Inflammatory macrophage treated with lipopolysaccharide for 1 hour (primary cell): ENCODE measurements at places on chromosomes 4 and X.

DNA sequence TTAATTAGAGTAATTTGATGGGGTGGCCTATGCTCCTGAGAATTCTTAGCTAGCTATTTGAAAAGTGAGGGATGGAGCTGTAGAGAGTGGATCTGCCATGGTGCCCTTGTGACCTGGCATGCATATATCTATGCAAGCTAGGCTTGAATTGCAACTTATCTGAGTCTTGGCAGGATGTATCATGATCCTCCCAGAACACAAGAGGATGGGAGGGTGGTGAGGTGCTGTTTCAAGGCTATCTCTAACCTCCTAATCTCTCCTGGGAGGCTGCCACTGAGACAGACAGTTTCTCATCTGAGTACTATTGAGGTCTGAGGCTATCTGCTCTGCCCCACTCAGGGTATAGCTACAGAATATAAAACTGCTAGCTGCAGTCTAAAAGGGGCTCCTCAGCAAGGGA is 56.6 kb downstream of the BRCC3 start:
- no peak for DNase-seq

GRCh38 chr4:13940921-13941320 is 313.4 kb upstream of the BOD1L1 start:
- DNase-seq = no peak

DNA sequence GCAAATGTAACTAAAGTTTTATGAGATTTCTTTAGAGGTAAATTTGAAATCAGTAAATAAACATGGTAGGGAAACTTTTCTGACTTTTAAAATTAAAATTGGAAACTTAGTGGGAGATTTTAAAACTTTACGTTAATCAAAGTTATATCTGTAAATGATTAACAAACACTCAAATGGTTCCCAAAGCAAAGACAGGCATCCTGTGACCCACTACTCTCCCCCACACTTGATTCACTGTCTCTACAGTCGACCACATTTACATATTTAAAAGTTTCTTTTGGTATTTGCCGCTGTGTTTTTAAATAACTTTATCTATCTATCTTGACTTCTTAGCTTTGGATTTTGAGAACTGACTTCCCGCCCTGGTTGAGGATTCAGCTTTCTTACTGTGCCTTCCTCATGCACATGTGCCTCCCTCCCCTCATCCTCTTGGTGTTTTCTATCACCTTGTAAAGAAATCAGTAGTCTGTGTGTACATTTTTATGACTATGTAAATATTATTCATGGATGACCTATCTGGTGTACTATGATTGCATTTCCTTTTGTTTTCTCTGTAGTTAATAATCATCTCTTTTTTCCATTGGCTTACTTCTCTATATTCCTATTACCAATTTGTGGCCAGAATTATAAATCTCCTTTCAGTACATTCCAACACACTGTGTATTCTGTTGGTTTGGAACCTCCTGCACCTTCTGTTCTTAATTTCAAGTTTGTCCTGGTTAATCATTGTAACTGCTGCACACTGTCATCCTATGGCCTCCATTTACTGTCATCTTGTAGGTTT is 72.6 kb downstream of the WWC2 start:
- DNase-seq = no peak

GRCh38 chrX:49829016-49829415 is at the start of gene PAGE4:
PAGE4 (plus strand) TSS chrX:49829303; CDS start chrX:49830429, 1,126 bp downstream.
- DNase-seq = no peak

GRCh38 chr4:91304292-91304691 is 999.5 kb upstream of the GRID2 start:
- no peak for DNase-seq

DNA sequence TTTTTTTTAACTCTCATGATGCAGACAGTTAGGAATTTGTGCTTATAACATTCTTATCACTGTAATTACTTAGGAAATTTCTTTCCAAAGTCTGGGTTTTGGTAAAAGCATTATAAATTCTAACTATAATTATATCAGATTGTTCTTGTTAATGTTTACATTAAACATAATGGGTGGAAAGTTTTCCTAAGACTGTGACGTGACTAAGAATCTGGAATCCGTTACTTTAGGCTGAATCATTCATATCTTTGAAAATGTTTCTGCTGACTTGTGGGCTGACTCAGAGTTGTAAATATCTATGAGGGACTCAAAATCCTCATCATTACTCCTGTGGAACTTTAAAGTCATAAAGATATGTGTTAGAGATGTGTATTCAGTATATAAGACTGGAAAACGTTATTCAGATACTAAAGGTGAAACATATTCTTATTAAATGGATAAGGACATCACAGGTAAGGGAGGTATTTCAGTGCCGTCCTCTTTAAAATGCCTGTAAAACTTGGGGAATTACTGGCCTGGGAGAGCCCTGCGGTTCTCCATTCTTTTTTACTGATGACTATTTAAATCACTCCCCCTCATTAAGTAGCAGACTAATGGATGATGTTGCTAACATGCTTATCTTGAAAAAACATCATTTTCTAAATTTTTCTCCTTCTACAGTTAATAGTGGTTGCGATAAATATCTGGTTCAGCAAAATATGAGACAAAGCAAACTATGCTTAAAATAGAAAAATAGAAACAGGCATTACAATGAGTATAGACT is 159.0 kb downstream of the DCLK2 start:
- no peak for DNase-seq

DNA sequence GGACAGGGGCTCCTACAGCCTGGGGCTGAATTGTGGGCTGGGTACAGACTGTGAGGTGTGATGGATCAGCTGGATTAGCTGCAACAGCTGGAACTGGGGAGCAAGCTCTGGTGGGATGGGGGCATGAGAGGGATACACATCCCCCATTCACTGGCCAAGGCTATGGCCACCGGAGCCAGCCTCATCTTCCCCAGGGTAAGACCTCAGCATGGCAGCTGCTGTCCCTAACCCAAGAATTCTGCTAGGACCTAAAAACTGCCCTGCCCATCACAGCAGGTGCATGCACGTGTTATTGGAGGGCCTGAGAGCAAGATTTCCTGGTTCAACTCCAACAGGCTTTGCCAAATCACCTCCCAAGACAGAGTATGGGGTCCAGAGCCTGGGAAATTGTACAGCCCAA is 258.6 kb upstream of the AGTR2 start:
- DNase-seq = no peak

- no peak for DNase-seq
Observed at GRCh38 chrX:123340696-123341095, 156.6 kb downstream of the GRIA3 start.

- DNase-seq = peak; percentile 36
Observed at GRCh38 chr4:140427106-140427918, at the start of gene CLGN. CLGN (minus strand) TSS chr4:140427648; CDS start chr4:140413078, 14,570 bp downstream.

DNA sequence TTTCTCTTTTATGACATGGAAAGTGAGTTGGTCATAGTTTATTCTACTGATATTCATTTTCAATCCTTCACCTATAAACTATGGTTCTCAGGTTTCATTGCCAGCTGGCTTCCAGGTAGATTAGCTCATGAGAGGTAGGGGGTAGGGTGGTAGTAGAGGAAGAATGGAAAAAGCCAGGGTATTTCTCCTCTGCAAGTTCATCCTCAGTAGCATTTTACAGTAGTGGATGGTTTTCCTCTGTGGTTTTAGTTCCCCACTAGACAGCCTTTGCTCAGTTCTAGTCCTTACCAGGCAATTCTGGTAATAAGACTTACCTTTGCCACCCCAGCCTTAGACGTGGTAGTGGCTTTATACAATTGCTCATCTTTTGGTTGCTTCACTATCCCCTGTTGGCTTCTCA is 8.9 kb upstream of the NAA11 start:
- DNase-seq = no peak

DNA sequence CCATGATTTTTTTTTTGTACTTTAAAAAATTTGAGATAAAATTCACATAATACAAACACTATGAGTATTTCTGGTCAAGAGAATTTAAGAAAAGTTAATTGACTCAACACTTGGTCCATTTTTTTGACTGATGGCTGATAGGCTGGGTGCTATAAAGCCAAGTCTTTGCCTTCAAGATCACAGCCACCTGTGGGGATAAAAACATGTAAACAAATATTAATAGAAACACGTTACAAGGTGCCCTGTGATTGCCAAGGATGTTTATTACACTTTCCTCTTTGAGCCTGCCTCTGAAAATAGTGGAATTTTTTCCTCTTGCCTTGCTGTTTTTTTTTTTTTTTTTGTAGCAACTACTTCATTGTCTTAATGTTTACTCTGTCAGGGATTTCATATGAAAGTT is 63.3 kb downstream of the FHIP1A start:
- no peak for DNase-seq

GRCh38 chr4:145565328-145565727 is 53.9 kb upstream of the MMAA start:
- DNase-seq = no peak

- no peak for DNase-seq
Observed at GRCh38 chr4:67531379-67531962, 13.8 kb downstream of the CENPC start.

- DNase-seq = no peak
Observed at GRCh38 chr4:183728223-183729068, 69.4 kb downstream of the TRAPPC11 start.

DNA sequence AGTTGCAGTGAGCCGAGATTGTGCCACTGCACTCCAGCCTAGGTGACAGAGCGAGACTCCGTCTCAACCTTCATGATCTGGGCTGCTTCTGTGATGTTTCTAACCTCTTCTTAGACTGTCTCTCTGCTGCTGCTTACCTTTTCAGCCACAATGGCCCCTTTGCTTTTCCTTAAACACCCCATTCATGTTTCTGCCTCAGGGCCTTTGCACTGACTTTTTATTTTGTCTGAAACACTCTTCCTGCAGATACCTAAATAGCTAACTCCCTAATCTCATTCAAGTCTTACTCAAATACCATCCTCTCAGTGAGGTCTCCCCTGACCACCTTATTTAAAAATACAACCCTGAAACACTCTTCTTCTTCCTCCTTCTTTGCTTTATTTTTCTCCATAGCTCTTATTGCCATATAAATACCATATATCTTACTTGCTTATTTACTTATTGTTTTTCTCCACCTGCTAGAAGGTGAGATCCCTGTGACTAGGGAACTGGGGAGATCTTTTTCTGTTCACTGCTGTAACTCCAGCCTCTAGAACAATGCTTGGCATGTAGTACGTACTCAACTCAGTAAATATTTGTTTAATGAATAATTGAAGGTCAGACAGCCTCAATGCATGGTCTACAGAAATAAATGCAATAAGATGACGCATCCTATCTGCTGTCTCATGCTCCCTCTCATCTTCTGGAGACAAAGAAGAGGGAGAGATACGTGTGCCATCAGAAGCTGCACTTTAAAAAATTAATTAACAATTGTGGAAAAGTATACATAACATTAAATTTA is 43.8 kb upstream of the SETD7 start:
- no peak for DNase-seq

DNA sequence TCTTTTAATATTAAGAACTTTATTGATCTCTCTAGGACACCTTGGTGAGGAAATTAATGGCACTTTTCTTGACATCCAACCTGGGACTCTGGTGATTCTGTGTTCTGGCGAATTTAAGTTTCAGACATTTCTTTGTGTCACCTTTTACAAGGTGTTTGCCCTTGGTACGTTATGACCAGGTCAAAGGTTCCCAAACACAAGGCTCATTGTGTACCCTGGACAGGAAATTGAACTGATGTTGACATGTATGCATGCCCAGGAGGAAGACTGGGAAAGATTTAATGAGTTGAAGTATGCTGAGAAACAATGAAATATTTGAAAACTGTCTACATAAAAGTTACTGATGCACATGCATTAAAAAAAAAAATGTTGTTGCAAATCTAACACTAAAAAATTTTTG is 22.1 kb downstream of the NIPAL1 start:
- no peak for DNase-seq

GRCh38 chr4:139368998-139369397 is 66.7 kb upstream of the NDUFC1 start:
- no peak for DNase-seq

DNA sequence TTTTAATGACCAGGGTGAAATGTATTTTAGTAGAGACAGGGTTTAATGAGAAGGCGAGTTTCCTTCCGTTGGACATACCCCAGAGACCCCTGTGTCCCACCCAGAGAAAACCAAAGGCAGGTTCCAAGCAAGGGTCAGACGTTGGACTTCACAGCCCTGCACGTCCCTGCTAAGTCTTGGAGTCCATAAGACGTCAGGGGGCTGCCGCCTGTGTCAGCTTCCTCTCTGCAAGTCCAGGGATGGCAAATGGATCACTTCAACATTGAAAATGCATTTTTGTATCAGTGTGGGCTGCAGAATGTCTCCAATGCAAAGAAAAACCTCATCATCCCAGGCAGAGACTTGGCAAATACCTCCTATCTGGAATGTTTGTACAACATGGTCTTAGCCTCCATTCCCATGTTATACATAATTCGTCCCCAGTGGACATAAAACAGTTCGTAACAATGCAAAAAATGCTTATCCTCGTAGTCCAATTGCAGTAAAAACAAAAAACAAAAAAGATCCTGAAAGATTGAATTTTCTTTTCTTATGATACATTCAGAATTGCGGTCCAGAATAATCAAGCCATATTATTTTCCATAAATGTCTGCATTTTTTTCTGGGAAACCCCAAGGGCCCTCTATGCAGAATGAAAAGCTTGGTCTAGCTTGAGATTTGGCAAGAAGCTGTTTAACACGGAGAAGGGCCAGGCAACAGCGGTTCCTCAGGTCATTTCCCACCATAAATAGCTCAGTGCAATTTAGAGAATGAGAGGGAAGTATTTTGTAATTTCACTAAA is 190.9 kb downstream of the SHOX start:
- no peak for DNase-seq

GRCh38 chr4:110609044-110609750 is 13.7 kb downstream of the PITX2 start:
- DNase-seq = no peak
